ENCODE measurements at places on chromosomes 7 and 10.

GRCh38 chr7:102425639-102426267 is 7.6 kb upstream of the ORAI2 start:
- peak; percentile 81 for DNase-seq

GRCh38 chr10:107056182-107056581 is 108.3 kb downstream of the SORCS1 start:
- no peak for DNase-seq

DNA sequence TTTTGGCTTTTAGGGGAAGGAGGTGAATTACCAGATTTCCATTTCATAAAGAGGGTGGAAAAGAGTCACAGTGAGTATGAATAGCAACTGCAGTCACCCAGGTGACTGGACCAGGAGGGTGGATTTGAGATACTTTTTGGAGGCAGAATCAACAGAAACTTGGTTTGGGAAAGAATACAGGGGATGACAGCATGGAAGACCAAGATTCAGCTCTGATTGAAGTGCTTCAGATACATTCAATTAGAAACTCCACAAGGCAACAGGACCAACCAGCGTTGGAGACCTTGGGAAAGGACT is 83.0 kb downstream of the SGMS1 start:
- no peak for DNase-seq

GRCh38 chr7:100053215-100053614 is 3.6 kb downstream of the ZSCAN21 start:
- no peak for DNase-seq

DNA sequence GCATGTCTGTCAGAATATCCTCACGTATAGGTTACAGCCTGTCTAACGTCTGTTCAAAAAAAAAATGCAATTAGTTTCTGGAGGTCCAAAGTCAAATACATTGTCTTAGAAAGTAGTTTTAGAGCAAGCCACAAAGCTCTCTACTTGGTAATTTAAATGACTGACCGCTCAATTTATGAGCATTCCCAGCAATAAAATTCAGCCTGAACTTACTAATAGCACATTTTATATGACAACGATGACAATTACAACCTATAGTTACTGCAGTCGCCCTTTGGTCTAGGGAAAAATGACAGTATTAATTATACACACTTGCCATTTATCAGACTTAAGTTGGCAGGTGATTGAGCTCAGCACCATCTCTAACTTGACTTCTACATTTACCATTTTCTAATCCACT is 425.8 kb upstream of the STEAP1 start:
- no peak for DNase-seq

DNA sequence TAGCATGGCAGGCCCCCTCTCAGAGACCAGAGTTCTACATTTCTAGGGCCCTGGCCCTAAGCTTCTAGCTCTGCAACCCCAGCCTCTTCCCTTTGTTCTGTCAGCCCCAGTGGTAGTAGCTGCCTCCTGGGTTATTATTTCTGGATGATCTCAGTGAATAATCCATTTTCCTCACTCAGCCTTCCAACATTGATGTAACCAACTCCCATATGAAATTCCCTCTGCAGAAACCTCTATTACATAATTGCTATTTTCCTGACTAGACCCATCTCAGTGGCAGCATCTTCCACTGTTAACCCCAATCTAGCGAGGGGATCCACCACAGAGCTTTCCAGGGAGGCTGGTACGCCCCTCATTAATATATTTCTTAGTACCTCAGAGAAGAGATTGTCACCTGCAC is 49.8 kb downstream of the FHIP2A start:
- no peak for DNase-seq

DNA sequence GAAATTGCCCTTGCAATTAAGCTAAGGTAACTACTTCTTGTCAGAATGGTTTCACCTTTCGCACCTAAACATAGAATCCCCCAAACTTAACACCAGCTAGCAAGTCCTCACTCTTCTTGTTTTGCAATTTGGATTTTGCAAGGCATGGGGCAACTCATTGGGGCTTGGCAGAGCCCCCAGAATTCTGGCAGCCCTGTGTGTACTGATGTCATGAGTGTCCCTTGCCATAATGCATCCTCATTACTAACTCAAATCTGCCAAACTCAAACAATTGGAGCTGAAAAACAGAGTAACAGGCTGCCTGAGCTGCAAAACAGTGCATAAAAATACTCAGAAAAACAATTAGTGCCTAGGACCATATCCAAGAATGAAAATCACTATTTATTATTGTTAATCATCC is 7.9 kb upstream of the XPNPEP1 start:
- DNase-seq: no peak

GRCh38 chr7:47454069-47454973 is 127.6 kb downstream of the TNS3 start:
- DNase-seq: no peak

DNA sequence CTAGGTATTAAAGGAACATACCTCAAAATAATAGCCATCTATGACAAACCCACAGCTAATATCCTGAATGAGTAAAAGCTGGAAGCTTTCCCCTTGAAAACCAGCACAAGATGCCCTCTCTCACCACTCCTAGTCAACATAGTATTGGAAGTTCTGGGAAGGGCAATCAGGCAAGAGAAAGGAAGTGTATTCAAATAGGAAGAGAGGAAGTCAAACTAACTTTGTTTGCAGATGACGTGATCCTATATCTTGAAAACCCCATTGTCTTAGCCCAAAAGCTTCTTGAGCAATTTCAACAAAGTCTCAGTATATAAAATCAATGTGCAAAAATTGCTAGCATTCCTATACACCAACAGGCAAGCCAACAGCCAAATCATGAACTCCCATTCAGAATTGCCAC is 131.3 kb downstream of the FANK1 start:
- DNase-seq: no peak

DNA sequence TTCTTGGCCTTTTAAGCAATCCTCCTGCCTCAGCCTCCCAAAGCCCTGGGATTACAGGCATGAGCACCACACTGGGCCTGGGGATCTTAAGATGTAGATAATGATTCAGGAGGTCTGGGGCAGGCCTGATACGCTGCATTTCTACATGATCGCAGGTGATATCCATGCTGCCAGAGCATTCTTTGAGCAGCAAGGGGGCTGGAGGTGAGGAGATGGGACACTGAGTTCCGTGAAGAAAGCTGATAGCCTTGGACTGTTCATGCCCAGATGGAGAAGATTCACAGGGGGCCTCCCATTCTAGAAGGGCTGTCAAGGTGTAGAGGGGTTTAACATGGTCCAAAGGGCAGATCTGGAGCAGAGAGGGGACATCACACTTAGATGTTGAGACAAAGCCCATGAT is 480.3 kb downstream of the RPS24 start:
- DNase-seq: no peak

GRCh38 chr10:96967847-96968246 is 135.7 kb downstream of the LCOR start:
- DNase-seq: no peak

GRCh38 chr10:73974309-73974946 is 23.5 kb upstream of the VCL start:
- DNase-seq: no peak

GRCh38 chr10:34575882-34576281 is 239.2 kb downstream of the PARD3 start:
- no peak for DNase-seq

DNA sequence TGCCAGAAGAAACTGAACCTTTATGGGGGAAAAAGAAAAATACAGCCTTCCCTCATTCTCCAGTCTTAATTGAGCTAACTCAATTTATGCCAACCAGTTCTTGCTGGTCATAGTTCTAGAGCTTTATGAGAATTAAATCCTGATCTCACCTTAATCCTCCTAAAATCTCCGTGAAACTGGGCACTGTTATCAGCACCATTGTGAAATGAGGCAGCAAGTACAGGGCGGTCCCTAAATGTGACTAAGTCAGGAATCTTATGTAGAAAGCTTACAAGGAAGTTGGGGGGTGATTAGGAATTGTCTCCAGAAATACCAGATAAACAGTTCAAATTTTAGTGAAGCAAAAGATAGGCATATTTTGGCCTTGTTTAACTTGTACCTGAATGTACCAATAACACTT is 10.7 kb upstream of the INSYN2A start:
- DNase-seq: no peak
